Esophagus muscularis mucosa (tissue), 4 donors: ENCODE measurements at places on chromosomes 7 and 10. TPM values are rescaled to one million over a fixed set of nuclear protein-coding genes. Genes with fewer than 3 reads are reported as not detected.

DNA sequence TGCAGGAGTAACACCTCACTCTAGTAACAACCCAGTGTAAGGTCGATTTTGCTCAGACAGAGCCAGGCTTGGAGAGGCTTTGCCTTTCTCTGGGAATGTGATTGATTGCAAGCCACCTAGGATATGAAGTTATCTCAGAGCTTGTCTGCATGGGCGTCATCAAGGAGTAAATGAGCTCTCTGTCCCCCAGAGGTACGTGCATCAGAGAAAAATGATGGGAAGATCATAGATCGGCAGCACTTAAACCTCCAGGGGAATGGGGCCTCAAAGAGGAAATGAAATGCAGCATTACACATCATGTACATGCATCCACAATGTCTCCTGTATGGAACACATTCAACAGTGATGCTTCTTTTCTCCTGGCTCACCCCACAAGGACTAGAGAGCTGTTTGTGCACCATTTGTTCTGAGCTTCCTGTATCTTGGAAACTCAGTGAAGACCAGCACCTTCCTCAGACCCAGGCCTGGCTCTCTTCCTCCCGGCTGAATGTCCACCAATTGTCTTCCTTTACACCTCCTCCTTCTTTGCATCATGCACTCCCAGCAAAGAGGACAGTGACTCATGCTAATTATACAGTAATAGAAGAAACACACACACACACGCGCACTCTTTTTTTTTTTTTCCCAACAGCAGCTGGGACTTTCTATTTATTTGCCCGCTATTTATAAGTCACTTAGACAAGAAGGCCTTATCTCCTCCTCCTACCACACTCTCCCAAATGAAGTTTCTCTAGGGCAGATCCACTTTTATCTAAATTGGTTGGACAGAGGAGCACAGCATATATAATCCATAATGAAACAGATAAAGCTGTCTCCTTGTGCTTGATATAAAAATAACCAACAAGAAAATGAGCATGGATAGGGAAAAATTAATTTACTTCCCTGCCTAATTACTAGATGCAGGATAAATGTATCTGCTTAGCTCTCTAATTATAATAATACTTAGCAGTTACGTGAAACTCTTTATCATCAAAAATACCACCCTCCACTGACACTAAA is 990.7 kb downstream of the CCSER2 start:
- no peaks in the 10 kb centered on the region for H3K36me3 ChIP-seq
- no peaks in the 10 kb centered on the region for H3K4me1 ChIP-seq
- no peak for DNase-seq
- H3K27me3 ChIP-seq: no peaks in the 10 kb centered on the region
- no peak overlapping the region for H3K27ac ChIP-seq

DNA sequence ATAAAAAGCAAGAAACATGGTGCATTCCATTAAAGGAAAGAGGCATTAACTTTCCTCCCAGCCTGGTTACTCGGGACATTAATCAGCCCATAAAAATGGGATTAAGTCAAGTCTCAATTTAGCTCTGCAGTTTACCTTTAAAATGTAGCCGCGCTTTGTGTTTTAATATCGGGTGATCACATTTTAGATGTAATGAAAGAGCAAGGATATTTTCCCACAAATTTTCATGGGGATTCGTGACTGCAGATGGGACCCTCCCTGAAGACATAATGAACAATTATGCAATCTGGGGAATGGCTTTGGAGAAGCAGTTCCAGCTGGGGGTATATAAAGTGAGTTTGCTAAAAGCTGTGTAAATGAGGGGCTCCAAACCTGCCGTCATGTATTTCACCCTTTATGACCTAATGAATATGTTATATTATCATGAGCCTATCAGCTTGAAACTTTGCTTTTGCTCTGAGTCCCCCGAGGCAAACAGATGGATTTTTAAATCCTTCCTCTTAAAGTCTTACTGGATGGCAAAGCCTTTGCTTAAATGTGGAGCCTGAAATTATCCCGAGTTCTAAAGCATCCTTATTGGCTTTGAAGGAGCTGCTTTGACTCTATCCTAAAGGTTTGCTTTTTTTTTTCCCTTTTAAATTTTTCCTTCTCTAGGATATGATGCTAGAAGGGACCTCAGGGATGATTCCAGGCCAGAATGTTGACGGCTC is 31.8 kb downstream of the BAMBI start:
- no peaks in the 10 kb centered on the region for H3K36me3 ChIP-seq
- no peak overlapping the region for H3K4me3 ChIP-seq
- H3K4me1 ChIP-seq: no peaks in the 10 kb centered on the region
- H3K27me3 ChIP-seq: no peaks in the 10 kb centered on the region
- H3K27ac ChIP-seq: no peak overlapping the region
- DNase-seq: no peak

Gene KIAA1549
- total RNA-seq: 2.3 TPM

Gene NAT16
- total RNA-seq: not detected

GRCh38 chr7:2210551-2211258 is 22.0 kb downstream of the MAD1L1 start:
- peaks cover 76% of the 10 kb centered on the region for H3K36me3 ChIP-seq
- H3K4me1 ChIP-seq: peaks cover 8% of the 10 kb centered on the region
- H3K27ac ChIP-seq: no peak overlapping the region
- DNase-seq: no peak
- H3K27me3 ChIP-seq: no peaks in the 10 kb centered on the region
- no peak overlapping the region for H3K4me3 ChIP-seq

DNA sequence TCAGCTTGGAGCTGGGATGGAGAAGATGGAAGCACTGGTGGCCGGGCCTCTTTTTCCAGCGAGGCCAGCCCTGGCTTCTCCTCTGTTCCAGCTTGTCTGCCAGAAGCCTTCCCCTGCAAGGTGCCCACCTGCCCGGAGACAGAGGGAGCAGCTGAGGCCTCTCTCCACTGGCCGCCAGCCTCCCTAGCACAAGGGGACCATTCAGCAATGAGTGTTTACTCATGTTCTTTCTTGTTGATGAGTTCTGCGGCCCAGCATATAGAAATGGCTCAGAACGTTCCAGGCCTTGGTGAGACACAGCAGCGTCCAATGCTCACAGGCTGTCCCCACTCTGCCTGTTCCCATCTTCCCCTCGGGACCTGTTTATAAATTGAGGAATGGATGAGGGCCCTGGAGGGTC is 47.3 kb downstream of the CHST3 start:
- DNase-seq: no peak
- no peaks in the 10 kb centered on the region for H3K27me3 ChIP-seq
- peaks cover 27% of the 10 kb centered on the region for H3K36me3 ChIP-seq

DNA sequence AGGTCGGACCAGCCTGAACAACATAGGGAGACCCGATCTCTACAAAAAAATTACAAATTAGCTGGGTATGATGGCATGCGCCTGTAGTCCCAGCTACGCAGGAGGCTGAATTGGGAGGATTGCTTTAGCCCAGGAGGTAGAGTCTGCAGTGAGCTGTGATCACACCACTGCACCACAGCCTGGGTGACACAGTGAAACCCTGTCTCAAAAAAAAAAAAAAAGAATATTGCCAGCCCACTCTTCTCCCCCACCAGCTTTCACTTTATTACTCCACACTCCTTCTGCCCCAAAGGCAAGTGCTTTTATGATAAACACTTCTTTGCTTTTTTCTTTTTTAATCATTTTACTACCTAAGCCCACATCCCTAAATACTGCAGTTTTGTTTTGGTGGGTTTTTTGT is 14.8 kb downstream of the RAB19 start:
- H3K27me3 ChIP-seq: no peaks in the 10 kb centered on the region
- H3K4me1 ChIP-seq: no peaks in the 10 kb centered on the region
- no peak overlapping the region for H3K27ac ChIP-seq
- no peaks in the 10 kb centered on the region for H3K36me3 ChIP-seq
- no peak for DNase-seq

- H3K36me3 ChIP-seq: no peaks in the 10 kb centered on the region
- no peak overlapping the region for H3K4me3 ChIP-seq
- H3K4me1 ChIP-seq: no peaks in the 10 kb centered on the region
- no peak for DNase-seq
Measured at GRCh38 chr7:77904252-77904651, 105.7 kb downstream of the PHTF2 start.

Gene TCAF2
- total RNA-seq: 1.6 TPM

- no peaks in the 10 kb centered on the region for H3K27me3 ChIP-seq
- H3K36me3 ChIP-seq: peaks cover 29% of the 10 kb centered on the region
- H3K4me1 ChIP-seq: no peaks in the 10 kb centered on the region
Measured at GRCh38 chr7:158649279-158649678, 55.3 kb downstream of the NCAPG2 start.

- H3K4me1 ChIP-seq: peaks cover 27% of the 10 kb centered on the region
- H3K27ac ChIP-seq: no peak overlapping the region
- no peaks in the 10 kb centered on the region for H3K27me3 ChIP-seq
- no peaks in the 10 kb centered on the region for H3K36me3 ChIP-seq
Measured at GRCh38 chr10:89345367-89346000, 17.7 kb downstream of the IFIT3 start.

DNA sequence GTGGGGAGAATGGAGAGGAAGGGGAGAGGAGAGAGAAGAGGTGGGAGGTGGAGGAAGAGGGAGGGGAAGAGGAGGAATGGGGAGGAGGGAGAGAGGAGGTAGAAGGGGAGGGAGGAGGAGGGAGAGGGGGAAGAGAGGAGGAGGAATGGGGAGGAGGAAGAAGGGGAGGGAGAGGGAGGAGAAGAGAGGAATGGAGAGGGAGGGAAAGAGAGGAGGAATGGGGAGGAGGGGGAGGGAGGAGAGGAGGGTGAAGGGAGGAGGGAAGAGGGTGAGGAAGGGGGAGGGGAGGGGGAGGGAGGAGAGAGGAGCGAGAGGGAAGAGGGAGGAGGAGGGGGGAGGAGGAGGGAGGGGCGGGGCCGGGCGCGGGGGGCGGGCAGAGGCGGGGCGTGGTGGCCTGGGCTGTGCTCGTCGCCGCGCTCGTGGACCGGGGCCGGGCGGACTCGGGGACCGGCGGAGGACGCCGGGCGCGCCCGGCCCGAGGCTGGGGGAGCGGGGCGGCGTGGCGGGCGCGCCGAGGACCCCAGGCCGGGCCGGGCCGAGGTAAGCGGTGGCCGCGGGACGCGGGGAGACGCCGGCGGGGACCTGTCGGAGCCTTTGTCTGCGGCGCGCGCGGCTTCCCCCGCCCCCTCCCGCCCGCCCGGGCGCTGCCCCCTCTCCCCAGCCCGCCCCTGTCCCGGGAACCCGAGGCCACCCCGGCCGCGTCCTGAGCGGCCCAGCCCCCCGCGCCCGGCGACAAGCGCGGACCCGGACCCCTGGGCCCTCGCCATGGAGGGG is at the start of gene SLC29A4:
SLC29A4 (plus strand) TSS at position 401 of the 774 bp plus-strand sequence. CDS start 4,874 bp downstream, outside the sequence.
- H3K36me3 ChIP-seq: no peaks in the 10 kb centered on the region
- peak within 1 kb of the TSS; percentile 57 for H3K4me3 ChIP-seq
- H3K4me1 ChIP-seq: peaks cover 14% of the 10 kb centered on the region
- no peak for DNase-seq
- H3K27ac ChIP-seq: peak within 1 kb of the TSS; percentile 53

DNA sequence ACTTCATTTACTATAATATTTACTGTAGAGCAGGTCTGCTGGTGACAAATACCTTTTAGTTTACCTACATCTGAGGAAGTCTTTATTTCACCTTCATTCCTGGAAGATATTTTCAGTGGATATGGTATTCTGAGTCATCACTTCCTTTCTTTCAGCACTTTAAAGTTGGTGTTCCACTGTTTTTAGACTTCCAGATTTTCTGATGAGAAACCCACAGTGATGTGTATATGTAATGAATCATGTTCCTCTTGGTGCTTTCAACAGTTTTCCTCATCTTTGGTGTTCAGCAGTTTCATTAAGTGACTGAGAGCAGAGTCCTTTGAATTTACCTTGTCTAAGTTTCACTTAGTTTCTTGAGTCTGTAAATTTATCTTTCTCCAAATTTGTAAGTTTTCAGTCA is 36.4 kb downstream of the COPG2 start:
- no peak overlapping the region for H3K4me3 ChIP-seq
- DNase-seq: no peak
- no peaks in the 10 kb centered on the region for H3K27me3 ChIP-seq
- H3K36me3 ChIP-seq: no peaks in the 10 kb centered on the region
- H3K27ac ChIP-seq: no peak overlapping the region
- no peaks in the 10 kb centered on the region for H3K4me1 ChIP-seq

Gene CYP2C18
- not detected for total RNA-seq

Gene COL1A2
- total RNA-seq: 415 TPM

- H3K4me1 ChIP-seq: no peaks in the 10 kb centered on the region
- H3K27me3 ChIP-seq: no peaks in the 10 kb centered on the region
- no peak overlapping the region for H3K27ac ChIP-seq
- H3K4me3 ChIP-seq: no peak overlapping the region
- H3K36me3 ChIP-seq: no peaks in the 10 kb centered on the region
Measured at GRCh38 chr10:78162853-78163252, 129.2 kb downstream of the RPS24 start.

GRCh38 chr10:29949411-29950011 is 109.9 kb downstream of the JCAD start:
- no peaks in the 10 kb centered on the region for H3K36me3 ChIP-seq
- H3K4me3 ChIP-seq: no peak overlapping the region
- no peaks in the 10 kb centered on the region for H3K27me3 ChIP-seq
- no peak for DNase-seq

DNA sequence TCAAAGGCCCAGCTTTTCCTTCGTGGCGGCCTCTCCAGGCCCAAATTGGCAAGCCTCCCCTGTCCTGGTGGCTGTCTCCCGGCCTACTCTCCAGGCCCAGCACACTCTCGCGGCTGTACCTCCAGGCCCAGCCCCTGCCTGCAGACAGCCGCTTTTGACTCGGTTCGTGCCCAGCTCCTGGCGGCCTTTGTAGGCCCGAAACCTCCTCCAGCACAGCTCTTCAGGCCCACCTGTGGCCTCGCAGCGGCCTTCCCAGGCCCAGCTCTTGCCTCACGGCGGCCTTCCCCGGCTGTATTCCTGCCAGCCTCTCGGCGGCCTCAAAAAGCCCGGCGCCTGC is 18.2 kb upstream of the TMEM248 start:
- H3K36me3 ChIP-seq: peaks cover 11% of the 10 kb centered on the region
- no peak for DNase-seq
- no peaks in the 10 kb centered on the region for H3K4me1 ChIP-seq
- no peaks in the 10 kb centered on the region for H3K27me3 ChIP-seq
- no peak overlapping the region for H3K27ac ChIP-seq
- no peak overlapping the region for H3K4me3 ChIP-seq

Gene FBXL13
- 1.3 TPM for total RNA-seq

Gene EPHA1
- total RNA-seq: not detected

DNA sequence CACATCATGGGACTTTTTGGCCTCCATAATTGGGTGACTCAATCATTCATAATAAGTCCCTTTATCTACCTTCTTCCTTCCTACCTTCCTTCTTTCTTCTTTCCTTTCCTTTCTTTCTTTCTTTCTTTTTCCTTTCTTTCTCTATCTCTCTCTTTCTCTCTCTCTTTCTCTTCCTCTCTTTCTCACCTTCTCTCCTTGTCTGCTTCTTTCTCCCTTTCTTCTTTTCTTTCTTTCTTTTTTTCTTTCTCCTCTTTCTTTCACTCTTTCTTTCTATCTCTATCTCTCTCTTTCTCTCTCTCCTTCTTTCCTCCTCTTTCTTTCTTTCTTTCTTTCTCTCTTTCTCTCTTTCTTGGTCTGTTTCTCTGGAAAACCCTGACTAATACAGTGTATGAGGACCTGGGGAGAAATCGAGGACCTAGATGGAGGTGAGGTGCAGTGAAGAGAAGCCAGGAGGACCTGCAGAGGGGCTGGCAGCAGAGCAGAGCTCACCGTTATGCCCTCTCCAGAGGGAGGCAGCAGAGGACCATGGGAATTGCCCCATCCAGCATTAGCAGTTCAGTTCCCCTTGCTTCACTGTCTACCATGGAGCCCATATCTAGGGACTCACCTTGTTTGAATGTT is 52.7 kb upstream of the BTRC start:
- DNase-seq: no peak
- peaks cover 8% of the 10 kb centered on the region for H3K27me3 ChIP-seq
- H3K4me1 ChIP-seq: peaks cover 5% of the 10 kb centered on the region
- H3K27ac ChIP-seq: no peak overlapping the region
